Activated CD4-positive, alpha-beta T cell treated with anti-CD3 and anti-CD28 coated beads, Interleukin-2, amount 50 U/mL, for 16 hours (primary cell): ENCODE measurements at places on chromosomes 7 and 10.

DNA sequence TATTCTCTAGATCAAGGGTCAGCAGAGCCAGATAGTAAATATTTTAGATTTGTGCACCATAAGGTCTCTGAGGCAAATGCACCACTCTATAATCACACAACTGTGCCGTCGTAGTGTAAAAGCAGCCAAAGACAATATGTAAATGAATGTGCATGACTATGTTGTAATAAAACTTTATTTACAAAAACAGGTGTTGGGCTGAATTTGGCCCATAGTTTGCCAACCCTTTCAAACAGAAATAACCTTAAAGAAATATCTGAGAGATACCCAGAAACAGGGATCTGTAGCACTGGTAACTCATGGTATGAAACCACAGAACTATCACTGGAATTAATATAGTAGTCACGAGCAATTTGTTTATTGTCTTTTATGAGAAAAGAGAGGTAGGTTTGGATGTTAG, 86.0 kb downstream of the ARID5B start:
- DNase-seq, result no peak

DNA sequence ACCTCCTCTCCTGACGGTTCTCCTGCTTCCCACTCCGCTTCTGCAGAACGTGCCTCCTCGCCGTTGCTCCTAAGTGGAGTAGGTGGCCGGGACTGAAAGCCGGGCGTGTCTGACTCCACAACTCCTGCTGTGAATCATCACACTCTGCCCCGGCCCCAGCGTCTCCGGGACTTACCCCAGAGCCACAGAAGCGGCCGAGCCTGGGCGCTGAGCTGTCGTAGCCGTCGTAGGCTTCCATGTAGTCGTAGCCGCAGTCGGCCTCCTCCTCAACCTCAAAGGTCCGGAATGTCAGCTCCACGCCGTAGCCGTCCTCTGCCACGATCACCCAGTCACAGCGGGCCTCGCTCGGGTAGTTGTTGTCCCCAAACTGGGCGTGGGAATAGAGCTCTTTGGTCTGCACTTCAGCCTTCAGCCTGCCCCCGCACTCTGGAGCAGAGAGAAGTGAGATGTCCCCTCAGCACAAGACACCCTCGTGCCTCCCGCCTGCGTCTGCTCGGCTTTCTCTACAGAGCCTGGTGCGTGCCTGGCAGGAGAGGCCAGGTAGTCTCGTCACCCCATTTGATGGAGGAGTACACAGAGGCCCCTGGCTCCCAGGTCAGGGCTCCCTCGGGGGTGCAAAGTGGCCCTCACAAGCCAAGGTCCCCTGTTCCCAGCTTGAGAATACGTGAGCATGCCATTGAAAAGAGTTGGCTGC, 11.2 kb upstream of the OPALIN start:
- no peak for DNase-seq

DNA sequence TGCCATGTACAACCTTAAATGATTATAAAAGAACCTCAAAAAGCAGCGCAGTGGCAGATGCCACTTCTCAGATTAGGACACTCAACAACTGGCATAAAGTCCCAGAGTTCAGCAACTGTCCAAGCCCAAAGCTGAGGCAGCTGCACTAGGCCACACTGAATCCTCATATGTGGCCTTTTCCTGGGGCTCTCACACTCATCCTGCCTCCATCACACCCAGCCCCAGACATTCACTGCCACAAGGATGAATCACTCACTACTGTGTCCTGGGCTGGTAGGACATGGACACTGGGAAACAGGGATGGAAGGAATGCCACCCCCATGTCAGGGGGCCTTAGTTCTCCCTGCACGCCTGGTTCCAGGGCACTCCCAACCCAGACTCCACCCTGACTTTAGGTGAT, 547.7 kb downstream of the TNS3 start:
- DNase-seq, result no peak

DNA sequence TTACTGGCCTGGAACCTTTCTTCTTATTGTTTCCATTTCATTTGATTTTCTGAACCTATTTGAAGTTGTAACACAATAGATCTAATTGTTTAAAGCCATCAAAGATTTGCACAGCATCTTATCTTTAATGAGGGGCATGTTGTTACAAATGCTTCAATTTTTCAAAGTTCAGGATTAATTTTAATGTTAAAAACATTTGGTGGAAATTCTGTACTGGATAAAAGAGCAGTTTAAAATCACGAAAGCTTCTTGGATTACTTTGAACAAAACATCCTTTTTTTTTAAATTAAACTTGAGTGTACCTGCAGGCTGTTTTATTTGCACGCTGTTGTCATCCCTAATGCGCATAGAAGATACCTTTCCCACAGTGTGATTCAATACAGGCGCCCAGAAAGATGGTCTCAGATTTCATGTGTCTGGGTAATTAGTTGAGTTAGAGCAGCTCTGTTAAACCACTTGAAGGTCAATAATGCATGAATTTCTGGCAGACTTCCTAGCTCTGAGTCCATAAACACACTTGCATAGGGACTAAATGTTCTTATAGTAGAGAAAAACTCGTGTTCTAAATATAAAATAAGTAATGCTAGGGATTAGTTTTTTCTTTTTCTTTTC, 29.3 kb upstream of the DDX50 start:
- DNase-seq, result no peak

GRCh38 chr7:285731-286130, 4.2 kb upstream of the FOXL3 start:
- DNase-seq, result no peak

DNA sequence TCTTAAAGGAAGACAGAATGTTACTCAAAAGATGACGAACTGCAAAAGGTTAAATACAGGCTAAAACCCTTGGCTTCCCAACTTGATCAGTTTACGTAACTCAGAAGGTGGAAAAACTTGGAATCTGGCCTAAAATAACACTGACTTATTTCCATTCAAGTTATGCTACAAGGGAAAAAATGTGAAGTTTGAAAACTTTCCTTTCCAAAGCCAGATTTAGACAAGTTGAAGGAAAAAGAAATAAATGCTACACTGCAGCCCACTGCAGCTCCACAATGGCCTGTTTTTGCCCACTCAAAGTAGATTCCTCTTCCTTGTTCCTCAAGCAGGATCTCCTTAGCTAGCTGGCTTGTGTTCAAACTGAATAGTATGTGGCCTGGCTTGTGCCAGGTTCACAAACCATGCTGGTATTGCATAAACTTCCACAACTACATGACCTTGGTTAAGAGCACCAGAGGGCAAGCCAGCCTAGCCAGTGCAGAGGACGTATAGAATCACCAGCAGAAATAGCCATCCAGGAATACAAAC, 166.2 kb downstream of the CPEB3 start:
- DNase-seq, result no peak

GRCh38 chr10:48454302-48455054, 148.0 kb downstream of the MAPK8 start:
- no peak for DNase-seq

DNA sequence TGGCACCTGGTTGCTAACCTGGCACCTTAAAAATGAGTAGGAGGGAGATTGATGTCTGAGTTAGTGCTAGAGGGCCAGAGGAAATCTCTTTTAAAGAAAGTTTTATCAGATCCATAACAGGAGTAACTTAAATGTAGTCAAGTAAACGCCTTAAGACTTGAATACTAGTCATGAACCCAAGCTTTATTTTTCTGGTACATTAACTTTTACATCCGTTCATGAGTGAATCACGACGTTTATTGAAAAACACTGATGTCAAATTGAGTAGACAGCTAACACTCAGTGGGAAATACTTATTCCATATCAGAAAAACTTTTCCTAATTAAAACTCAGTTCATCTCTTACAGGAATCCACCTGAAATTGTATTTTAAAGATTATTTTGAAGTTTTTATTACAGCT, 6.9 kb upstream of the LAMB1 start:
- DNase-seq, result no peak

- DNase-seq, result no peak
These were observed 492.5 kb upstream of the AKR1E2 start for GRCh38 chr10:4333459-4333894.

GRCh38 chr10:127880557-127880956, 12.2 kb downstream of the CLRN3 start:
- peak; percentile 39 for DNase-seq

DNA sequence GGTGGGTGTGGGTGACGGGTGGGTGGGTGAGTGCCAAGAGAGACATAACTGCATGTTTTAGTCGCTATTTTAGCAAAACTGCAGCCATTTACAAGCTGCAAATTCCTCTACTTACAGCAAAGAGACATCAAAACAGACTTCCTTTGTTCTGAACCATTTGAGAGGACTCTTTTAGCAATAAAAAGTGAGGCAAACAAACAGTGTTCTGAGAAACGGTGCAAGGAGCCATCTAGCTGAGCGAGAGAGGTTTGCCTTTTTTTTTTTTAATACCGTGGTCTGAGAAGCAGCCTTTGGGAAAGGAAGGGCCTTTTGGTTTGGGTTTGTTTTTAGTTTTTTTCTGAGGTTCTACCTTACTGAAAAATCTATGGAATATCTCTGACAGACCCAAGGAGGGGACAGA, 62.9 kb downstream of the SCRN1 start:
- DNase-seq, result no peak

DNA sequence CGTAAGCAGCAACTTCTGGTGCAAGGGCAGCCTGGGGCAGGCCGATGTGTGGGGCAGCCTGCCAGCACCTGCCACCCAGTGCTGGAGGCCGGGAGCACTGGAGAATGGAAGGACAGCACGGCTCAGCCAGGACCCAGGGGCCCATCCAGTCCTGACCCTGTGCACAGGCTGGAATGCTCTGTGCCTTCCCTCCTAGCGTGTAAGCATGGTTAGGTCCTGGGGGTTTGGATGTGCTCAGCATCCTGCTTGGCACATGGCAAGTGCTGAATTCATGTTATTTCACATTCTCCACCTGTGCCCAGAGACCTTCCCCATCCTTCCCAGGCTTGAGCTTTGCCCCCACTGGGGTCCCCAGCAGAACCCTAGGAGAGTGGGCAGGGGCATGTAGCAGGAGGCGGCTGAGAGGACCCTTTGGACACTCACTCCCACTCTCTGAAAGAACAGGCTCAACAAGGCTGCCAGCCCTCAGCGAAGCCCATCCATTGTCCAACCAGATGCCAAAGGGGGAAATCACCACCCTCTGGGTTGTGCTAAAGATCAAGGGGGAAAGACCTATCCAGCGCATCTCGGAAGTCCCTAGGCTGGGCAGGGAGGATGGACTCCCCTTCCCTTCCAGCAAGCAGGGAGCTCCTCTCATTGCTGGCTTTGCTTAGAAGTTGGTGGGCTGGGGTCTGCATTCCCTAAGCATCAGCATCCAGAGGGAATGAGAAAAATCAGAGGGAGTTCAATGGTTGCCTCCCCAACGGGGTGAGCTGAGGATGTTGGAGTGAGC, 29.7 kb downstream of the ANXA8 start:
- no peak for DNase-seq

GRCh38 chr7:51238981-51239495, 77.6 kb downstream of the COBL start:
- no peak for DNase-seq

DNA sequence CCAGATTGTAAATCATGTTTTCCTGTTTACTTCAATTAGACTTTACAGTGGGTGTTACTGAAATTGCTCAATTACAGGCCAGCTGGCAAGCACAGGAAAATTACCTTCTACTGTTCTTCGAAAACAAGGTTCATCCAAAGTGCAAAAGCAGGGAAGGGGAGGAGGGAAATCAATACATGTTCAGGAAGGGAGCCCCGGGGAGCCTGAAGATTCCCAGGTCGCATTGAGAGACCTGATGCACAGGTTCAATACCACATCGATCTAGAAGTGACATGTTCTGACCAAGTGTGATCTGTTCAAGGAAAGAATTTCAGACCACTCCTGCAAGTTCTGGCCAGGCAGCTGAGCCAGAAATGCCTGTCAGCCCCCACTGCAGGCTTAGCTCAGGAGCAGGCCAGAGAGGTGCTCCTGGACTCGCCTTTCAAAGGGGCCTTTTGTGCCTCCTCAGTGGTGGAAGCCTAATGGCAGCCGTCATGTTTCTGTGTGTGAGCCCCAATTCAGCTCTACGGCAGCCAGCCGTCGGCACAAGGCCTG, 35.9 kb downstream of the FAM53B start:
- no peak for DNase-seq

GRCh38 chr7:55827577-55827976, 35.0 kb downstream of the SEPTIN14 start:
- no peak for DNase-seq

DNA sequence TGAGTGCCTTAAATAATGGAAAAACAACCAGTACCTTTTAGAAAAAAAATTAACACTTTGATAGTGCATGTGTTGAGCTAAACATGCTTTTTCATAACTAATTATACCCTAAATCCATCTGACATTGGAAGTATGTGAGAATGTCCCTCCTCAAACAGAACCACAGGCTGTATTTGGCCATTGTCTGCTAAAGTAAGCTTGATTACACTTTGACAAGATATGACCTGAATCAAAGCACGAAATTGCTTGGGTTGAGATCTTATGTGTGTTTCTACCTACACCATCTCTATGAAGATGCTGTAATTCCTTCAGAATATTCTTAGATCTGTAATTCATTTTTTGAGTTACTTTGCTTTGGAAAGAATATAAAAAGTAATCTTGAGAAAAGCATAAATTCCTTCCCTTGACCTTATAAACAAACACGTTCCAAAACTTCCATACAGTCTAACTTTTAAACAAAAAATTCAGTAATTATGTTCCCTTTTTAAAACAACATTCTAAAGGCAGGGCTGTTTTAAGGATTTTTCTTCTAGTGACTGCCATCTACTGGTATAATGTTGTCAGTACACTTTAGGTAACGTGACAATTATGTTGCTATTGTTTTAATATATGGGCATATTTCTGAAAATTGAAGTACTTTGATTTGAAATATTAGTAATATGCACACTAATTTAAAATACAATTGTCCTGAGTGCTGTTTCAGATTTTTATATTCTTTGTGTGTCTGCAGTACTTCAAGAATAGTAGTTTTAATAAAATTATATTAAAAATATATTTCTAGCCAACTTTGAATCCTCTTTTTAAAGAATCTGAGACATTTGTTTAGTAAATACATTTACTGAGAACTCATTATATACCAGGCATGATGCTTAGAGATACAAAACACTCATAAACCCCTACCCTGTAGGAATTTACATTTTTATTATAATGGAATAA, 20.9 kb downstream of the CD36 start:
- no peak for DNase-seq

GRCh38 chr10:43237631-43238446, 29.0 kb downstream of the RASGEF1A start:
- DNase-seq, result no peak
